ENCODE measurements at places on chromosomes 4 and X. TPM values are rescaled to one million over a fixed set of nuclear protein-coding genes. Genes with fewer than 3 reads are reported as not detected.

Gene TMPRSS11A
- total RNA-seq = not detected

Gene SAGE1
- total RNA-seq = not detected

Gene DAPP1
- total RNA-seq = 4.8 TPM

Gene LPAR4
- total RNA-seq = not detected

Gene UGT2A2
- not detected for total RNA-seq

Gene MAGEA2
- not detected for total RNA-seq

Gene TLR10
- 0.17 TPM for total RNA-seq

Gene CXorf49
- not detected for total RNA-seq

Gene DTHD1
- total RNA-seq = 0.42 TPM

Gene PPP1R2C
- total RNA-seq = not detected

Gene RHOXF2B
- not detected for total RNA-seq

Gene GPC3
- total RNA-seq = 1.7 TPM

DNA sequence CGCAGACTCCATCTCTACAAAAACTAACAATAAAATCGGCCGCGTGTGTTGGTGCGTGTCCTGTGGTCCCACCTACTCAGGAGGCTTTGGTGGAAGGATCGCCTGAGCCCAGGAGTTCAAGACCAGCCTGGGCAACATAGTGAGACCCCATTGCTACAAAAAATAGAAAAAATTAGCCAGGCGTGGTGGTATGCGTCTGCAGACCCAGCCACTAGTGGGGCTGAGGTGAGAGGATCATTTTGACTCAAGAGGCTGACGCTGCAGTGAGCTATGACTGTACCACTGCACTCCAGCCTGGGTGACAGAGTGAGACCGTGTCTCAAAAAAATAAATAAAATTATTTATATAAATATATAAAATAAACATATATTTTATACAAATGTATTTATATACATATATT is 22.3 kb downstream of the ASMTL start:
- H3K27me3 ChIP-seq = no peaks in the 10 kb centered on the region
- no peak for DNase-seq
- no peaks in the 10 kb centered on the region for H3K4me1 ChIP-seq
- no peak overlapping the region for H3K27ac ChIP-seq
- peaks cover 29% of the 10 kb centered on the region for H3K36me3 ChIP-seq
- H3K4me3 ChIP-seq = no peak overlapping the region

GRCh38 chr4:138049355-138049754 is 192.8 kb downstream of the SLC7A11 start:
- H3K36me3 ChIP-seq = no peaks in the 10 kb centered on the region
- no peak overlapping the region for H3K4me3 ChIP-seq

- no peak overlapping the region for H3K27ac ChIP-seq
- H3K27me3 ChIP-seq = no peaks in the 10 kb centered on the region
- H3K4me1 ChIP-seq = no peaks in the 10 kb centered on the region
- no peaks in the 10 kb centered on the region for H3K36me3 ChIP-seq
These were observed 13.1 kb upstream of the CCKAR start for GRCh38 chr4:26503427-26503826.

DNA sequence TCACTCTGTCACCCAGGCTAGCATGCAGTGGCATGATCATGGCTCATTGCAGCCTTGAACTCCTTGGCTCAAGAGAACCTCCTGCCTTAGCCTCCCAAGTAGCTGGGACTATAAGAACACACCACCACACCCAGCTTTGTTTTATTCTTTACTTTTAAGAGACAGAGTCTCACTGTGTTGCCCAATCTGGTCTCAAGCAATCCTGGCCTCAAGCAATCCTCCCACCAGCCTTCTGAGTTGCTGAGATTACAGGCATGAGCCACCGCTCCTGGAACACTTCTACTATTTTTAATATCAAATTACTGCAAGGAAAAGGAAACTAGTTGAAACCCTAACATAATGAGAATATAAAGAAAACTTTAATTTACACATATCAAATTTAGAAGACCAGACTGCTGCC is 85.4 kb downstream of the FAM13A start:
- DNase-seq = no peak
- no peaks in the 10 kb centered on the region for H3K27me3 ChIP-seq
- H3K4me3 ChIP-seq = no peak overlapping the region
- H3K4me1 ChIP-seq = no peaks in the 10 kb centered on the region

- no peaks in the 10 kb centered on the region for H3K27me3 ChIP-seq
- H3K36me3 ChIP-seq = peaks cover 33% of the 10 kb centered on the region
- H3K4me3 ChIP-seq = no peak overlapping the region
- no peak overlapping the region for H3K27ac ChIP-seq
These were observed 42.4 kb downstream of the DCUN1D4 start for GRCh38 chr4:51885363-51885762.

DNA sequence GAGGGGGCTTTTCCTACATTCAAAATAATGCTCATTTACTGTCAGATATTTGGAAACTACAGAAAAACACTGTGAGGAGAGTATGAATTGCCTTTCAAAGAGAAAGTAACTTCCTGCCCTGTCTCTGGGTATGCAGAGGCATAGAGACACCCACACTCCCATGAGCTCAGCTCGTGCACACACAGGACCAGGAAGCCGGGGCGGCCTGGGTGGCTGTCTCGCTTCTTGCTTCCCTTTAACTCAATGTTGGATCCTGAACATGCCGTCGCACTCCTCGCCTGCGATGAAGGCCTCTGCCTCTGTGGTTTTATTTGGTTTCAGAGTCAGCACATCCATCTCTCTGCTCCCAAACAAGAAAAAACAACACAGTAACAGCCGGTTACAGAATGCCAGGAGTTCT is 40.1 kb upstream of the GPR78 start:
- no peak overlapping the region for H3K27ac ChIP-seq
- no peaks in the 10 kb centered on the region for H3K4me1 ChIP-seq
- no peaks in the 10 kb centered on the region for H3K27me3 ChIP-seq
- H3K36me3 ChIP-seq = no peaks in the 10 kb centered on the region
- no peak overlapping the region for H3K4me3 ChIP-seq

DNA sequence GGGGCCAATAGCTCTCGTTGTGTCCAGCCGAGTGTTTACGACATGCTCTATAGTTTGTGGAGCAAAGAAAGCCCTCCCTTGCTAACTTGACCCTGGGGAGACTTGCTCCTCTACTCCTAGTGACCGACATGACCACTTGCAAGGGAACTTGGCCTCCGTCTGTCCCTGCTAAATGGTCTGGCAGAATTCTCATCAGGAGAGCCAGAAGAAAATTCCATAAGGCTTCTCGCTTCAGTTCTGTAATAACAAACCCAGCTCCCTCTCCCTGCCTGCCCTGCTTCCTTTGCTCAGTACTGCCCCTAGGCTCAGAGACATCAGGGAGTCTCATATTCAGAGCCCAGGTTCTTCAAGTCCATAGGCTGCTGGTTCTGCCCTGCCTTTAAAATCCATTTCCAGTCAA is 13.0 kb downstream of the DOCK11 start:
- no peaks in the 10 kb centered on the region for H3K27me3 ChIP-seq
- H3K27ac ChIP-seq = no peak overlapping the region
- H3K4me3 ChIP-seq = no peak overlapping the region

- no peak overlapping the region for H3K4me3 ChIP-seq
- no peaks in the 10 kb centered on the region for H3K27me3 ChIP-seq
- H3K27ac ChIP-seq = no peak overlapping the region
- no peak for DNase-seq
- no peaks in the 10 kb centered on the region for H3K36me3 ChIP-seq
These were observed 615.6 kb downstream of the CENPC start for GRCh38 chr4:66929748-66930147.

- no peaks in the 10 kb centered on the region for H3K36me3 ChIP-seq
- H3K4me3 ChIP-seq = no peak overlapping the region
- no peak for DNase-seq
- no peaks in the 10 kb centered on the region for H3K27me3 ChIP-seq
- H3K4me1 ChIP-seq = no peaks in the 10 kb centered on the region
These were observed 337.7 kb downstream of the BMPR1B start for GRCh38 chr4:95095348-95095974.

DNA sequence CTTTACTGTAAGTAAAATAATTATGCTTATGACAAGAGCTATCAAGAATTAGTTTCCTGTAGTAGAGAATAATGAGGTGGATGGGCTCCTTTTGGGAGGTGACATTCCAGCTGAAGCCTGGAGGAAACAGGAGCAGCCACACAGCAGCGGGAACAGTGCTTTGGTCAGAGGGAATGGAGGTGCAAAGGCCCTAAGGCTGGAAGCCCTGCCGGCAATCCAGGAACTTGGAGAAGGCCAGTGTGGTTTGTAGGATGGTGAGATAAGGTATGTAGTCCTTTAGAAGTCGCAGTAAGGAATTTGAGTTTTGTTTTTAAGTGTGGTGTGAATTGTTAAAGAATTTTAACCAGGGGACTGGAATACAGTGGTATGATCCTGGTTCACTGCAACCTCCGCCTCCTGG is 8.1 kb downstream of the TMEM131L start:
- no peaks in the 10 kb centered on the region for H3K27me3 ChIP-seq
- peaks cover 4% of the 10 kb centered on the region for H3K4me1 ChIP-seq
- DNase-seq = no peak
- H3K27ac ChIP-seq = no peak overlapping the region
- H3K4me3 ChIP-seq = no peak overlapping the region
- no peaks in the 10 kb centered on the region for H3K36me3 ChIP-seq

DNA sequence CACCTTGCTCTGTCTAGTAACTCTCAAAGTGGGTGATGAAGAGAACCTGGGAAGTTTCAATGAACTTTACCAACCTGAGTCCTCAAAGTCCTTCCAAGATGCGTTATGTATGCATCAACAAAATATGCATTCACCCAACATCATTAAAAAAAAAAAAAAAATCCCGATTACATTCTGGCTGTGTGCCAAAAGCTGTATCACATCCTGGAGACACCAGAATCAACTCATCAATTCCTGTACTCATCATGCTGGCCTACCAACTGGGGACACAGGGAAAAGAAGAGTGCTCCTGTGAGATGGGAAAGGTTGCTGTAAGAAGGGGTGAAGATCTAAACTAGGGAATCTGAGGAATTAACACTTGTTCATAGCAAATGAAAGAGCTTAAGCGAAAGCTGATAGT is 16.5 kb downstream of the UNC5C start:
- H3K4me1 ChIP-seq = no peaks in the 10 kb centered on the region
- no peaks in the 10 kb centered on the region for H3K36me3 ChIP-seq
- H3K4me3 ChIP-seq = no peak overlapping the region
